Mammary epithelial cell (primary cell): ENCODE measurements at places on chromosomes 3 and 15.
A peak's percentile ranks its signal among the peaks of the same experiment; 100 is the strongest.

- no peak for DNase-seq
These were observed 13.7 kb upstream of the HEG1 start for GRCh38 chr3:125069452-125069851.

DNA sequence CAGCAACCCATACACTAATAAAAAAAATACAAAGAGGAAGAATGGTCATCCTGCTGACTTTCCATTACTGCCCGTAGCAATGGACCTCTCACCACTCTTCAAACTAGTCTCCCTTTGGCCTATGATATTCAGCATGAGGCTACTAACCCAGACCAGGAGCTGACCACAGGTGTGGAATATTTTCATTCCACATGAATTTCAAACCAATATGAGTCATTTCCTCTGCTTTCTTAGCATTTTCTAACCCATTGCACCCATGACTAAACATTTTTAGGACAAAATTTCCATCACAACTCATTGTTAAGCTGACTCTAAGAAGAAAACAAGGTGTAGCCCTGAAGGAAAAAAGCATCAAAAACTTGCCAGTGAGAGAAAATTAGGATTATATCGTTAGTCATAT lies 34.0 kb upstream of the ZPLD1 start:
- DNase-seq: peak; percentile 88

DNA sequence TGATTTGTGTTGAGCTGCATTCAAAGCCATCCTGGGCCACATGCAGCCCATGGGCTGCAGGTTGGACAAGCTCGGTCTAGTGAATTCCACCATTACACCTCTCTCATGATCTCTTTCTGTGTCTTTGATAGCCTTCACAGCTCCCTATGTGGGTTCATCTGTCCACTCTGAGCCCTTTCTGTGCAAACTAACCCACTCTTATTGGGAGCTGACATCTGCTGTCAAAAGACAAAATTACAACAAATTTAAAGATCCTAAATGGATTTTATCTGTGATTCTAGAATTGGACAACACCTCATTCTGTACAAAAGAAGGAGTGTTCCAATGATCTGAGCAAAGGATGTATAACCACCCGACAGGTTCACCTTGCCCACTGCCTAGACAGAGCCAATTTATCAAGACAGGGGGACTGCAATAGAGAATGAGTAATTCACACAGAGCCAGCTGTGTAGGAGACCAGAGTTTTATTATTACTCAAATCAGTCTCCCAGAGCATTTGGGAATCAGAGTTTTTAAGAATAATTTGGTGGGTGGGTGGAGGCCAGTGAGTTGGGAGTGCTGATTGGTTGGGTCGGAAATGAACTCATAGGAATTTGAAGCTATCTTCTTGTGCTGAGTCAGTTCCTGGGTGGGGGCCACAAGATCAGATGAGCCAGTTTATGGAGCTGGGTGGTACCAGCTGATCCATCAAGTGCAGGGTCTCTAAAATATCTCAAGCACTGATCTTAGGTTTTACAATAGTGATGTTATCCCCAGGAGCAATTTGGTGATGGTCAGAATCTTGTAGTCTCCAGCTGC lies 2.6 kb upstream of the XYLB start:
- DNase-seq: no peak

- no peak for DNase-seq
These were observed 3.2 kb downstream of the SLC6A6 start for GRCh38 chr3:14405360-14406238.

- DNase-seq: no peak
These were observed 9.7 kb upstream of the PTPN23 start for GRCh38 chr3:47370887-47371697.

- no peak for DNase-seq
These were observed 13.7 kb downstream of the USP13 start for GRCh38 chr3:179666436-179667035.

DNA sequence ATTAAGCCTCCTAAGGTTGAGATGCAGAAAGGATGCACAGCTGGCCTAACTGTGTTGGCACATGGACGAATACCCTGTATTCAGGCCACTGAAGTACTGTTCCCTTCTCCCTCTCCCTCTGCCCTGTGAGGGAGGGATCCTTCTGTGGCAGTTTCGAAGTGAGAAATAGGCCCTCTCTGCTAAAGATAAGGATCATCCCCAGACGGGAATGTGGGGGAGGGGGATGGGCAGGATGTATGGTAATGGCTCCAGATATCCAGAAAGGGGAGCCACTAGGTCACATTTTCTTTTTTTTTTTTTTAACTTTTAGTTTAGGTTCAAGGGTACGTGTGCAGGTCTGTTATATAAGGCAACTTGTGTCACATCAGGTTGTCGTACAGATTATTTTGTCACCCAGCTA lies 463.1 kb downstream of the TBL1XR1 start:
- DNase-seq: no peak

DNA sequence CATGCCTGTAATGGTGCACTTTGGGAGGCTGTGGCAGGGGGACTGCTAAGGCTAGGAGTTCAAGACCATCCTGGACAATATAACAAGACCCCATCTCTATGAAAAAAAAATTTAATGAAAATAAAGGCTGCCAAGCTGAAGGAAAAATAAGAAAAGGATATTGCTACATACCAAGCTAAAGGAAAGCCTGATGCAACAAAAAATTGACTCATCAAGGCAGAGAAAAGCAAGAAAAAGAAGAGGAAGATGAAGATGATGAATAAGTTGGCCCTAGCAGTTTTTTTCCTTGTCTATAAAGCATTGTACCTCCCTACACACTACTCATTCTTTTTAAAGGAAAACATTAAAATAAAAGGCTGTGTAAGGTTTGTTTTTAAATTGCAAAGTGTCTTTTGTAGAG lies 441.9 kb upstream of the MDFIC2 start:
- no peak for DNase-seq

GRCh38 chr3:174776123-174776522 lies 83.0 kb upstream of the NAALADL2 start:
- peak; percentile 19 for DNase-seq

GRCh38 chr15:66846811-66847210 lies 144.8 kb downstream of the SMAD6 start:
- DNase-seq: no peak

GRCh38 chr3:66536791-66537190 lies 36.0 kb upstream of the LRIG1 start:
- DNase-seq: no peak

- DNase-seq: peak; percentile 24
These were observed 262.0 kb upstream of the UMPS start for GRCh38 chr3:124467980-124468902.

DNA sequence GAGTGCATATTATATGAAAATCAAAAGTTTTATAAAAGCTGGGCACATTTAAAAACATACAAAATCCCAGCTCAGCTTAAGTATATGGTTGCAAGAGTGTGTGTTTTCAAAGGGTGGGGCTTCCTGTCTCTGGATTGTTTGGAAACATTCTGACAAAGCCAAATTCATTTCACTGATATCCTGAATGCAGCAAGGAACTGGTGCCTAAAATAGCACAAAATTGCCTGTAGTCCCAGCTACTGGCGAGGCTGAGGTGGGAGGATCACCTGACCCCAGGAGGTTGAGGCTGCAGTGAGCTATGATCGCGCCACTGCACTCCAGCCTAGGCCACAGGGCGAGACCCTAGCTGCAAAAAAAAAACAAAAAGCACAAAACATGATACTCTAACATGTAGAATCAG lies 13.0 kb upstream of the TJP1 start:
- no peak for DNase-seq

- peak; percentile 59 for DNase-seq
These were observed 43.6 kb upstream of the SRGAP3 start for GRCh38 chr3:9293076-9293475.

DNA sequence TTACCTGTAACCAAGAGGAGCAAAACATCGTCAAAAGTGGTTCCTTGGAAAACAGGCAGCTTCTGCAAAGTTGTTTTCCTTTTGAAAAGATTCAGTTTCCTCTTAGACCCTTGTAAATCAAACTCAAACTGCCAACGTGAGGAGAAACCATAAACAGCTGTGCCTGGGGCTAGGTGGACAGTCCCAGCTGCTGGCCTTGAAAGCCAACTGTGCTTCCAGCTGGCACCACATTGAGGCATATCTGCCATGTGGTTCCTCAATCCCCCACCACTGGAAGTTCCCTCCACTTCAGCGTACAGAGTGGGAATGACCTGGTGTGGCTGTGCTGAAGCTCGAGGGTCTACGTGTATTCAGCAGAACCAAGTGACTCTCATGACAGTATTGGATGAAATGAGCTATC lies 40.9 kb downstream of the HRH1 start:
- DNase-seq: peak; percentile 29

- no peak for DNase-seq
These were observed 106.0 kb upstream of the FEZF2 start for GRCh38 chr3:62479326-62479725.

DNA sequence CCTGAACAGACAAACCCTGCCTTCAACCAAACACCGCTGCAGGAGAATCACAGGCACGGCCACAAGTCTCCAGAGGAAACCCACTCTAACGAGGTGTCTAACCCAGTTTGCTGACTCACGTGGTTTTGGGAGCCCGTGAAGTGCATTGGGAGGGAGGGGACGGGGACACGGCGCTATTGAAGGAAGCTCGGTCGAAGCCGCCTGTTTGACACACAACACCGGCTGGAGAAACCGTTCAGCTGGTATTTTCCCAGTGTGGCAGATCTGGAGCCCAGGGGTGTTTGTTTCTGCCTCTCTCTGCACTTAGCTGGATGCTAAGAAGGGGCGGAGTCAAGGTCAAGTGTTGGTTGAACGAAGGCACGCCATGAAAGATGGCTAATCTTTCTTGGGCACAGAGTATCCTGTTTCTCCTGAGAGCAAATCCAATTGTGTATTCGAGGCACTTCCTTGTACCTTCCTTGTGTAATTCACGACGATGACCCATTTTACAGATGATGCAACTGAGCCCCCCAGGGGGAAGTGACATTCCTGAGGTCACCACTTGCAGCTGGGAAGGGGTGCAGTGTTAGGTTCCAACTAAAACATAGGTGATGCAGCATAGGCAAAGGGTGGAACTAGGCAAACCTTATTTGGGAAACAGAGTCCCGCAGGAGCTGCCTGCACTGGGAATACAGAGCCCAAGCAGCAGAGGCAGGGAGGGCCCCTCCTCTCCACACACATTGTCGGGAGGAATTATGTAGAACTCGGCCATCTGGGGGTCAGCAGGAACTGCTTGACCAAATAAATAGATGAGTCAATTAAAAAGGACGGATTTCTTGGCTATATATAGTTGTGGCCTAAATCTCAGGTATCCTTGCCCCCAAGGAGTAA lies 22.5 kb downstream of the SLC6A6 start:
- DNase-seq: no peak

- DNase-seq: peak; percentile 28
These were observed 52.7 kb downstream of the SLC25A36 start for GRCh38 chr3:140994316-140994715.

DNA sequence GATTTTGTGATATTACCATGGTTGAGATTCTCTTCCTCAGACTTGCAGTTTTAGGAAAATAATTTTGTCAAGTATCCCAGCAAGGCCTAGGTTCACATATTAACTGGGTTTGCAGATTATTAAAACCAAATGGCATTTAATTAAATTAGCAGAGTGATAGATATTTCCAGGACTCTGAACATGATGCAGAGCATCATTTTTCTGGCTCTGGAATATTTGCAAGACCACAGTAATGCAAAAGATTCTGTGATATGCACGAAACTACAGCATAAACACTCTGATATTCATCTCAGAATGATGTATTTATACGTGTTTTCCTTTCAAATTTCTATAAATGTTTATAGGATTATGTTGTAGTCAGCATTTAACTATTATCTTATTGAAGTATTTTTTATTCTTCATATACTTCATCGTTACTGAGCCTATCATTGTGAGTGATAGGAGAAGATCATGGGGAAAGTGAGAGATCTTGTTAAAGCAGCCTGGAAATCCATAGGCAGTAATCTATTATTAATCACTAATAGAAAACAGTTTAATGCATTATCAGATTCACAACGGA lies 1245.6 kb downstream of the OTOL1 start:
- no peak for DNase-seq

- DNase-seq: no peak
These were observed 51.6 kb downstream of the QTRT2 start for GRCh38 chr3:114108137-114108536.

GRCh38 chr15:89839167-89839810 lies 24.6 kb upstream of the ANPEP start:
- DNase-seq: no peak

DNA sequence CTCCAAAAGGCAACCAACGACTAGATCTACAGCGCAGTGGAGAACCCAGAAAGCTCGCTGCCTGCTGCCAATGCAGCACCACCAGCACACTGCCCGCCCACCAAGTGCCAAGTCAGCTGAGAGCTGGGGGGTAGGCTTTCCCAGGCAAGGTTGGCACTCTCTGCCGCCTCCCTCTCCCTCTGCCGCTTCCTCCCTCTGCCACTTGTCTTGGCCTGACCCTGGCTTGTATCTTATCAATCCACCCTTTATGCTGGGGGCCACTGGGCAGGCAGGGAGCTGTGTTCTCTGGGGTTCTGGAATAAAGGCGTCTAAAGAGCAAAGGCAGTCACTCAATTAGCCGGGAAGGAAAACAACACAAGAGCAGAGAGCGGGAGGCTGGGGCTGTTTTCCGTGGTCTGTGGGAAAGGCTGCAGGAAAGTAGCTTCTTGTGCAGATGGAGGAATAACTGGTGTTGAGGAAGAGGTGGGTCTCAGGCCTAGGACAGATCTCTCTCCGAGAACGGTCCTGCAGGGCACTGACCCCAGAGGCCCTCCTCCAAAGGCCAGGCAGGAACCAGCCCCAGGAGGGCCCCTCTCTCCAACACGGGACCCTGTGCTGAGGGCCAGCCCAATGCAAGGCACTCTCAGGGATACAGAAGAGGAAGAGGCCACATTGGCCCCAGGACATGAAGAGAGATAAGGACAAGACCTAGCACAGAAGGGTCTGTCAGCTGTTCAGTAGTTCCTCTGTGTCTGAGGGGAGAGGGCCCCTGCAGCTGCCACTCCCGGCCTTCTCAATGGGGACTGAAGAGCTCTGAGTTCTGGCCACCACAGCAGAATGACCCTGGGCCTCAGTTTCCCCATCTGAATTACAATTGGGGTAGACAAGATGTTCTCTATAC lies 30.8 kb downstream of the ACSBG1 start:
- no peak for DNase-seq

DNA sequence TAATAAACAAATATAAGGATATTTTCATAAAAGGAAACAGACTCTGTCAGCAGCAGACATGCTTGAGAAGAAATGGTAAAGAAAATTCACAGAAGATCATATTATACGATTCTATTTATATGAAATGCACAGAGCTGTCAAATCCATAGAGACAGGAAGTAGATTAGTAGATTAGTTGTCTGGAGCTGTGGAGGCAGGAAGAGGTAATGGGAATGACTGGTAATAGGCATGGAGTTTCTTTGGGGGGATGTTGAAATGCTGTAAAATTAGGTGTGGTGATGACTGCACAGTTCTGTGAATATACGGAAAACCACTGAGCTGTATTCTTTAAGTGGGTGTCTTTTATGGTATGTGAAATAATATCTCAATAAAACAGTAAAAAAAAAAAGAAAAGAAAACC lies 35.3 kb downstream of the CEP152 start:
- DNase-seq: peak; percentile 17

GRCh38 chr3:178900029-178900646 lies 171.5 kb downstream of the ZMAT3 start:
- no peak for DNase-seq

GRCh38 chr15:75065467-75065850 lies 42.1 kb downstream of the PPCDC start:
- DNase-seq: no peak
